Activated T-helper 9 cell treated with anti-CD3 and anti-CD28 coated beads, Interleukin-2, amount 50 U/mL, for 16 hours (primary cell): ENCODE measurements at places on chromosomes 16 and 17.

DNA sequence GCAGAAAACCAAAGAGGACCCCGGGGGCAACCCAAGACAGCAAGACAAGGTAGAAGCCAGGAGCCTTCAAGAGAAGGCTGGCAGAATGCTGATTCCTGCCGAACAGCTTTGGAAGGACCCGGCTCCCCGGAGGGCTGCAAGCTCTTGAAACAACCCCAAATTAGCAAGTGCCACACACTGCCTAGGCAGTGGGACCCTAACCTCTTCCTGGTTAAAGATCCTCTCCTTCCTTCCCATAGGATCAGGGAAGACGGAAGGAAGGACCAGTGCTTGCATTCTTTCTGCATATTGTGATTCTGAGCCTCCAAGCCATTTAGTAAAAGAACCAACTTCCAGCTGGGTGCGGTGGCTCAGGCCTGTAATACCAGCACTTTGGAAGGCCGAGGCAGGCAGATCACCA is 122.0 kb upstream of the AXIN2 start:
- DNase-seq = no peak

DNA sequence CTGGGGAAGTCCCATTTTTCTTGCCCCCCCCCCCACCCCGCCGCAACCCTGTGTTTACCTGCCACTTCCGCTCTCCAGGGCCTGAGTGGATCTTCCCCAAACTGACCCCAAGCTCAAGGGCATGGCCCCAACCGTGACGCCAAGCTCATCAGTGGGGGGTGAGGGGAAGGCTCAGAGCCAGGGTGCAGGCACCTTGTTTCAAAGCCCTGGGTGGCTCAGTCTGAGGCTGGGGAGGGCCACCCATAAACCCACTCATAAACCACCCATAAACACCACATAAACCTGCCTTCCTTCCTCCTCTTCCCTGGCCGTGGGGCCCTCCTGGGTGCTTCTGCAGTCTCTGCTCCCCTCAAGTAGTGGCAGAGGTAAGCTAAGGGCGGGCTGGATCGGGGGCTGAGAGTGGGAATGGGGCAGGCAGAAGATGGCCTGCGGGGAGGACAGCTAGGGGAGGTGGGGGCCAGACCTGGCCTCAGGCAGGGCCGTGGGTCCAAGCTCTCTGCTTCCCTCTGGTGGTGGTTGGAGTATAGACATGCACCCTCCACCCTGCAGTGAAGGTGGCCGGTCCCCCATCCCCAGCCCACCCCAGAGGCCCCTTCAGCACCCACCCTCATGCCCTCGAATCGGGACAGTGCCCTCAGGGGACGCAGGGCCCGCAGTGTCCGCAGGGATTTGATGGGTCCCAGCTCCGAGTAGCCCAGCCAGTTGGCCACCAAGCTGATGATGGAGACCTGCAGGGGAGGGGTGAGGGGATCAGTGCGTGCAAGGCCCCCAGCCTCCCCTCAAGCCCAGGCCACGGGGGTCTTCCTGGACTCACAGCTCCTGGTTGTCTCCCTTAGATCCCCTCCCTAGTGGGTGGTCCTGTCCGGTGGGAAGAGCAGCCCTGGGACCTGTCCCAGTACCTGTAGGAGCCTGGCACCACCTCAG is 14.6 kb upstream of the CD79B start:
- no peak for DNase-seq

DNA sequence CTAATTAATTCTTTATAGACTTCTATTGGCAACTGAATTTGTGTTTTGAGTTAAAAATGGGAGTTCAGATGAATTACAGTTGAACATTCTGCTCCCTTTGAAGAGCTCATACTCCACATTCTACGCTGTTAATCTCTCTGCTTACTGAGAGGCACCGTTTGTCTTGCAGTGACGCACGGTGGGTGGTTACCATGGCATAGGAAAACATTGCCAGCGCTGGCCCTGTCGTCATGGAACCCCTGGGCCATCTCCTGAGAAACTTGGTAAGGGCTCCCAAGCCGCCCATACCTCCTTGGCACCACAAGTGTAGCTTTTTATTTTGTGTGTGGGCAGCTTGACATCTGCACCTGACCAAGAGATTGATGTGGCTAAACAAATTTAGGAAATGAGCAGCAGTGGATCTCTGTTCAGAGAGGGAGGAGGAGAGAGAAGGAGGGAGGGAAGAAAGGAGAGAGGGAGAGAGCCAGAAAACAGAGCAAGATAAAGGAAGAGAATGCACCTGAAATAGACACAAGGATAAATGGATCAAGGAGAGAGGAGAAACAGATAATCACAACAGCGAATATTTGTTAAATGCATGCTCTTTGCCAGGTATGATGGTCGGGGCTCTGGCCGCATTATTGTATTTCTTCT is 398.5 kb downstream of the HAPSTR1 start:
- no peak for DNase-seq

- no peak for DNase-seq
These were observed 56.4 kb upstream of the FAM20A start for GRCh38 chr17:68657576-68657975.

DNA sequence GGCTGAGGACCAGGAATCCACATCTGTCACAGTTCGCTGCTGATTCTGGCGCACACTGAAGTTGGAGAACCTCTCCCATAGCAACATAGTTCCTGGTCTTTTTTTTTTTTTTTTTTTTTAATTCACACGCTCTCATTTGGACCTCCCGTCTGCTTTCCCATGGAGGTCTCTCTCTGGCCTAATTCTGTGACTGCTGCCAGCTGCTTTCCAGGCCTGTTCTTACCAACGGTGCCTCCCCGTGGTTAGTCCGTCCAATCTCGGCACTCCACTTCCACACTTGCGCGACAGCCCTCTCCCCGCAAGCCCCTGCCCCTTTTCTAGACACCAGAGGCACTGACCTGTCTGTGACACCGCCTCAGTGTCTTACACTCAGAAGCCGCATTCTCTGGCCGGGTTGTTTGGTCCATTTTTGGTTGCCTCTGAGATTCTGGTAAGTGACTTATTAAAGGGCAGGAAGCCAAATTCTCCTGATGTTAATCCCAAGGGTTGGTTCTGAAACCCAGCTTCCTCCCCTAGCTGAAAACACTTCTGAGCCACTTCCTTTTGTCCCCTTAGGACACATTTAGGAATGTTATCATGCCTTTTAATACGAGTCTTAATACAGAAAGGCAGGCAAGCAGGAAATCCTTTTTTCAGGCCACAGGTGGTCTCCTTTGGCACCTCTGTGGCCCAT is 1.1 kb upstream of the AKTIP start:
- DNase-seq = no peak

- no peak for DNase-seq
These were observed 177.4 kb downstream of the RBFOX1 start for GRCh38 chr16:7509963-7510601.

GRCh38 chr16:48136547-48137360 is 19.0 kb downstream of the ABCC12 start:
- DNase-seq = no peak

- DNase-seq = peak; percentile 61
These were observed 759 bp downstream of the ALKBH5 start for GRCh38 chr17:18184143-18185031.

GRCh38 chr16:48448841-48449481 is 63.7 kb upstream of the SIAH1 start:
- no peak for DNase-seq

- no peak for DNase-seq
These were observed 4.5 kb upstream of the IRX3 start for GRCh38 chr16:54290833-54291655.

GRCh38 chr16:54280751-54281150 is 5.8 kb downstream of the IRX3 start:
- no peak for DNase-seq

DNA sequence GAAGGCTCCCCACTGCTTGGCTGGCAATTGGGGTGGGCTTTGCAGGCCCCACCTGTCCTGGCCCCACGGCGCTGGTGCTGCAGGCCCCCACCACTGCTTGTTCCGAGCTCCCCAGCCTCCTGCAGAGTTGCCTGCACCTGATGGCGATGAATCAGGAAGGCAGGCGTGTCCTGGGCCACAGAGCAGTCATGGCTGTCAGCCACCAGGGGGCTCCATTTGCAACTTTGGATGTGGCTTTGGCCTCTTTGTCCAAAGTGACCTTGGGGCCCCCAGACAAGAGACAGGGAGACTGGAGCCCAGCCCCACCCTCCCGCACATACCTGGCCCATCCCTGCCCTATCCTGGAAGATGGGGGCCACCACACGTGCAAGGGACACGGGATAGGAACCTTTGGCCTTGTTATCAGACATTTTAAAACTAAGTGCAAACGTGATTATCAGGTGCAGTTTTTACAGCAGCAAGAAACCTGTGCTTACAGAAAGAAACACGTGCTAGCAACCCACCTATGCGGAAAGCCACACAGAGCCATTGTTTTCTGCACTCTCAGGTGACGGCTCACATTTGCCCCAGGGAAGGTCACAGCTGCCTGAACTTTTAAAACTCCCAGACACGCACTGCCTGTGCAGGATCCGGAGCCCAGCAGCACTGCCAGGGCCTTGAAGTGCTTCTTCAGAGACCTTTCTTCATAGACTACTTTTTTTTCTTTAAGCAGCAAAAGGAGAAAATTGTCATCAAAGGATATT is at the start of gene DNASE1:
TSS of gene DNASE1 (plus strand) at position 443 of the 743 bp plus-strand sequence. CDS start 683 bp downstream, outside the sequence.
- peak; percentile 17 for DNase-seq

GRCh38 chr17:9150446-9151090 is 129.3 kb downstream of the NTN1 start:
- no peak for DNase-seq

GRCh38 chr16:67593288-67593687 is 31.0 kb downstream of the CTCF start:
- no peak for DNase-seq

GRCh38 chr16:29744541-29745101 is 1.2 kb downstream of the C16orf54 start:
- no peak for DNase-seq
